ENCODE measurements at places on chromosomes 3 and 15.

DNA sequence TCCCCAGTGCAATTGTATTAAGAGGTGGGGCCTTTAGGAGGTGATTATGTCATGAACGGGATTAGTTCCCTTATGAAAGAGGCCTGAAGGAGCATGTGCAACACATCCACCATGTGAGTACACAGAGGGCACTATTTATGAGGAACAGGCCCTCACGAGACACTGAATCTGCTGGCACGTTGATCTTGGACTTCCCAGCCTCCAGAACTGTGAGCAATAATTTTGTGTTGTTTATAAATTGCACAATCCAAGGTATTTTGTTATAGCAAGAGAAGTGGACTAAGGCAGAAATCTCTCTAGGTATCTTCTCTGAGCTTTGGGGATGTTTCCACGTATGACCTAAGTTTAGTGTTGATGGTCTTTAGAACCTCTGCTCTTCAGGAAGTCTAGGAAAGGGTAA is 149.3 kb upstream of the CBLB start:
- no peak for DNase-seq

GRCh38 chr3:21390136-21390535 is 360.9 kb downstream of the ZNF385D start:
- DNase-seq: no peak

GRCh38 chr3:111476701-111477100 is 65.3 kb upstream of the CD96 start:
- no peak for DNase-seq

GRCh38 chr3:42510325-42510724 is 7.9 kb downstream of the VIPR1 start:
- DNase-seq: peak; percentile 37

GRCh38 chr3:178353006-178353694 is 183.1 kb upstream of the KCNMB2 start:
- no peak for DNase-seq

All from HuH-7 (cell line).